A549 treated with CORT108297 at 1 μM for 4 hours (cell line): ENCODE measurements at places on chromosomes 7 and 10. TPM values are rescaled to one million over a fixed set of nuclear protein-coding genes. Genes with fewer than 3 reads are reported as not detected.

The ZNF282 gene
- total RNA-seq, result 19.1 to 28.5 TPM (median 25.8 TPM) in 5 replicates

The IL2RA gene
- not detected in 5 replicates for total RNA-seq

The HOXA4 gene
- 1.5 to 2.7 TPM (median 2.3 TPM) in 5 replicates for total RNA-seq

The LAMB4 gene
- 0.09 to 0.29 TPM (median 0.14 TPM) in 5 replicates for total RNA-seq
